ENCODE measurements at places on chromosomes 5 and 9.

DNA sequence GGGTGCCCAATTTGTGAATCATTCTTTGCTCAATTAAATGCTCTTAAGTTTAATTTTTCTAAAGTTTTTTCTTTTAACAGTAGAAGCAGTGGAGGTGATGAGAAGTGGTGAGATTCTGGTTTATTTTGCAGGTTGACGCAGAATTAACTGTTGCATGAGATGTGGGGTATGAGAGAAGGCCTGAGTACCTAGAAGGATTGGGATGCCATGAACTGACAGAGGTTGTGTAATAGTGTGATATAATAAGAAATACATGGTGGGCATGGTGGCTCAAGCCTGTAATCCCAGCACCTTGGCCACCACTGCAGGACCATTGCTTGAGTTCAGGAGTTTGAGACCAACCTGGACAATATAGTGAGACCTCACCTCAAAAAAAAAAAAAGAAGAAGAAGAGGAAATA is 8.4 kb upstream of the SH3TC2 start:
- DNase-seq = no peak

GRCh38 chr5:101917166-101917565 is 378.9 kb downstream of the SLCO4C1 start:
- DNase-seq = no peak

DNA sequence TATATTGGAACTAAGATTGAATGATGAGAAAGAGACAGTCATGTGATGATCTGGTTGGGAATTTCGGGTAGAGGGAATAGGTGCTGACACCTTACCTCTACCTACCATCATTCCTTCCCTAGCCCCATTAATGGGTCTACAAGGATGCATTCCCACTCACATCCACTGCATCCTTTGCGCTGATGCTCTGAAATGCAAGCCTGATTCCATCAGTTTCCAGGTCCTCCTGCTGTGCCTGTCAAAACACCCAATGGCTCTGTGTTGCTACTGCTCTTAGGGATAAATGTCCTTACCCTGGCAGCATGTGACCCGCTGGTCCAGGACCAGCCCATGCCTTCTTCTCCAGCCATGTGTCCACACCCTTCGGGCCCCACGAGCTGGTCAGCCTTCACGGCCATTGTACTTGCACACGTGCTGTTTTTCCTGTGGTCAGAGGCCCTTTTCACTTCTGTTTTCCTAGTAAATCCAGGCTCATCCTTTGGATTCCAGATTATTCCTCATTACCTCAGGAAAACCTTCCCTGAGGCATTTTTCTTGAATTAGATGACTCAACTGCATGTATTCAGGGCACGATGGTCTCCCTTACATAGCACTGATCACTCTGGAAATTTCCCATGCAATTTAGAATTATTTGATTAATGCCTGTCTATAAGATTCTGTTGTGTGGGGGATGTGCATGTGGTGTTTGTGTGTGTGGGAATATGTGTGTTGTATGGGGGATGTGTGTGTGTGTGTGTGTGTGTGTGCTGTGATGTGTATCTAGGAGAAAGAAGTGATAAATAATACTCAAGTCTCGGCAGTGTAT is 185.0 kb downstream of the DIRAS2 start:
- no peak for DNase-seq

- no peak for DNase-seq
Measured at GRCh38 chr9:128928624-128929023, 7.8 kb downstream of the PHYHD1 start.

DNA sequence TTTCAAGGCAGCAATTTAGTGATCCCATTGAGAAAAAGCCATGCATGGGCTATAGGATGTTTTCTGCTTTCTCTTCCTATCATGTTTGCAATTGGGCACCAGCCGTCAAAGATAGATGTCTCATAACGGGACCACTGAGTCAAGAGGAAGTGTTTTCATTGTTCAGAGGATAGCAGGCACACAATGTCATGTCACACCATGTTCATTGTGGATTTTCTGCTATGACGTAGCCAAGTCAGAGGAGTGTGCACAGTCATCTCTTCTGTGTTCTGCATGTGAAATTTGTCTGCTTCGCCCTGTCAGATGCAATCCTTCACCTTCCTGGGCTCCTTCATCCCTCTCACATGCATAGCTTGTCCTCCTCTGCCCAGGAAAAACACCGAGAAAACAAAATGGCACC is 106.0 kb downstream of the CD180 start:
- no peak for DNase-seq

- no peak for DNase-seq
Measured at GRCh38 chr5:125409861-125410536, 663.6 kb upstream of the ZNF608 start.

GRCh38 chr5:142584891-142585290 is 101.0 kb downstream of the FGF1 start:
- no peak for DNase-seq

Data from cerebellum (tissue), 4 donors.